ENCODE measurements at places on chromosomes 5 and 9. TPM values are rescaled to one million over a fixed set of nuclear protein-coding genes. Genes with fewer than 3 reads are reported as not detected.

- DNase-seq = no peak
These were observed 13.1 kb upstream of the LHFPL2 start for GRCh38 chr5:78661691-78662090.

The CDH9 gene
- not detected for total RNA-seq

DNA sequence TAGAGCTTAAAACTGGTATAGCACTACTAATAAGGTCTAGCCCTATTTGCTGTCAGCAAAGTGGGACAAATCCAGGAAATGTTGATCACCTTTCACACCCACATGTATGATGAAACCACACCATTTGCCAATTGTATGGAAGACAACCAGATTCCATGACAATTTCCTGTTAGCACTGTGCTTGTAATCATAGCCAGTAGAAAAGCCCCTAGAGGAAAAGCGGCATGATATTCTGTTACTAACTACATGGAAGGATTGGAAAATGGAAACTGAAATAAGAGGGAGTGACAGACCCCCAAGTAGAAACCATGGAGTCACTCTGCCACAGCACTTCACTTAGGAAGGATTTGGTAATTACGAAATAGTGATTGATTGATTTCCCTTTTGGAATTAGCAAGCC lies 923 bp downstream of the SPATA6L start:
- DNase-seq = no peak

DNA sequence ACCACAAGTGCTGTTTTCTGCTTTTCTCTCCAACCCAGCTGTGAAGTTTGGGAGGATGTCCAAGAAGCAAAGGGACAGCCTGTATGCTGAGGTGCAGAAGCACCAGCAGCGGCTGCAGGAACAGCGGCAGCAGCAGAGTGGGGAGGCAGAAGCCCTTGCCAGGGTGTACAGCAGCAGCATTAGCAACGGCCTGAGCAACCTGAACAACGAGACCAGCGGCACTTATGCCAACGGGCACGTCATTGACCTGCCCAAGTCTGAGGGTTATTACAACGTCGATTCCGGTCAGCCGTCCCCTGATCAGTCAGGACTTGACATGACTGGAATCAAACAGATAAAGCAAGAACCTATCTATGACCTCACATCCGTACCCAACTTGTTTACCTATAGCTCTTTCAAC lies 145.2 kb downstream of the RORB start:
- DNase-seq = no peak

DNA sequence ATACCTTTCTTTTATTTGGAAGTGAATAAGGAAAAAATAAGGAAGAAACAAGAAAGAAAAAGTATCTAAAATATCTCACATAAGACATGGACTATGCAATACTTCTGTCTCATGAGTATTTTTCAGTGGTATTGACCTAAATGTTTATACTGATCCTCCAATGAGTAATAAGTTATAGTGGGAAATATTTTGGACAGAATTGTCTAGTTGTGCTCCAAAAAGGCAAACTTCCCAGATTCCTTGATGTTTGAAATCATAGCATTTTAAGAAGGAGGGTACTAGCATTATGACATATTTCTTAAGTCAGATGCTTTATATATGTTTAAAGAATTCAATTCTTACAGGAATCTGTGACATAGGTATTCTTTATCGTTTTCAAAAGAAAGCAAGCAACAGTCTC lies 34.5 kb upstream of the BASP1 start:
- no peak for DNase-seq

DNA sequence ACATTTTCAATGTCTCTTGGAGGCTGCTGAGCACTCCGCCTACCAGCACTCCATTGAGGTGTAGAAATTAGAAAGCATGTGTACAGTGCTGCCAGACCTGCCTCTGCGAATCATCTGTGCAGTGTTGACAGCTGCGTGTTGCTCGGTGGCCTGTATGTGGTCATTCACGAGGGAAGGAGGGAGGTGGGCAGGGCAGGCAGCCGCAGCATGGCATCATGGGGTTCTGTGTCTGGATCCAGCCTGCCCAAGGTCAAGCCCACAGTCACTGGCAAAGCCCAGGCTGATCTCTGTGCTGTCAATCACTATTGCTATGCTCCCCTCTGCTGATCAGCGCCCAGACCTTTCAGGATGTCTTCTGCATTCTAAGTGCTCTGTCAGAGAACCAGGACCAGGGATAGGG lies 8.0 kb upstream of the PDZD2 start:
- no peak for DNase-seq

DNA sequence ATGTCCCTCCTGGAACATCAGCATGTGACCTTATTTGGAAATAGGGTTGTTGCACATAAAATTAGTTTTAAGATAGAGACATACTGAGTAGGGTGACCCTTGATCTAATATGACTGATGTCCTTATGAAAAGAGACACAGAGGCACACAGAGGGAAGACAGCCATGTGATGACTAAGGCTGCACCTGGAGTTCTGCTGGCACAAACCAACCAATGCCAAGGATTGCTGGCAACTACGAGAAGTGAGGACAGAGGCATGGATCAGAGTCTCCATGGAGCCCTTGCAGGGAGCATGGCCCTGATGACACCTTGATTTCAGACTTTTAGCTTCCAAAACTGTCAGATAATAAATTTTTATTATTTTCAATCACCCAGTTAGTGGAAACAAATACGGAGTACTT lies 101.9 kb downstream of the FBXL7 start:
- DNase-seq = no peak

DNA sequence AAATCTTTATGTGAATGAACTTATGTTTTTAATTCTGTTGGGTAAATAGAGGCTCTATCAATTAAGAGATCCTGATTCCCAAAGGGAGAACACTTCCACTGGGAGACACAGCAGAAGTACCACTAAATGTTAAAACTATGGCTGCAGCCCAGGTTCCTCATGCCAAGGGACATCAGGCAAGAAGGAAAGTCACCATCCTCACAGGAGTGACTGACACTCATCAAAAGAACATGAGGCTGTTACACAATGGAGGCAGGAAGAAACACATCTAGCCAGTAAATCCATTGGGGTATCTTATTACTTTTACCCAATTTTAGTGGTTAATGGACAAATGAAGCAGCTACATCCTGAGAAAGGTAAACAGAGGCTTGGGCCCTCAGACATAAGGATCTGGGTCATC lies 94.4 kb downstream of the MAPKAP1 start:
- DNase-seq = no peak

Data from foreskin keratinocyte (primary cell).